CD4-positive, alpha-beta memory T cell (primary cell): ENCODE measurements at places on chromosomes 12 and 14. TPM values are rescaled to one million over a fixed set of nuclear protein-coding genes. Genes with fewer than 3 reads are reported as not detected.

DNA sequence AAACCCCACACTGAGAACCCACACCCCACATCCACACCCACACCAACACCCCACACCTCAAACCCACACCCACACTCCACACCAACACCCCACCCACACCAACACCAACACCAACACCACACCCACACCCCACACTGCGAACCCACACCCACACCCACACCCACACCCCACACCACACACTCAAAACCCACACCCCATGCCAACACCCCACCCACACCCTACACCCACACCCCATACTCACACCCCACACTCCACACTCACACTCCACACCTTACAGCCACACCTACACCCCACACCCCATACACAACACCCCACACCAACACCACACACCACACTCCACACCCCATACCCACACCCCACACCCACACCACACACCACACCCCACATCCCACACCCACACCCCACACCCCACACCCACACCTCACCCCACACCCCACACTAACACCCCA, 38.0 kb downstream of the TMEM120B start:
- DNase-seq: no peak
- H3K4me3 ChIP-seq: no peak overlapping the region
- no peaks in the 10 kb centered on the region for H3K27me3 ChIP-seq
- H3K36me3 ChIP-seq: no peaks in the 10 kb centered on the region
- H3K27ac ChIP-seq: peak overlapping the region; percentile 14
- H3K4me1 ChIP-seq: peaks cover 8% of the 10 kb centered on the region

- no peak overlapping the region for H3K27ac ChIP-seq
- DNase-seq: no peak
Observed at GRCh38 chr14:77185093-77185465, 3.5 kb downstream of the TMEM63C start.

DNA sequence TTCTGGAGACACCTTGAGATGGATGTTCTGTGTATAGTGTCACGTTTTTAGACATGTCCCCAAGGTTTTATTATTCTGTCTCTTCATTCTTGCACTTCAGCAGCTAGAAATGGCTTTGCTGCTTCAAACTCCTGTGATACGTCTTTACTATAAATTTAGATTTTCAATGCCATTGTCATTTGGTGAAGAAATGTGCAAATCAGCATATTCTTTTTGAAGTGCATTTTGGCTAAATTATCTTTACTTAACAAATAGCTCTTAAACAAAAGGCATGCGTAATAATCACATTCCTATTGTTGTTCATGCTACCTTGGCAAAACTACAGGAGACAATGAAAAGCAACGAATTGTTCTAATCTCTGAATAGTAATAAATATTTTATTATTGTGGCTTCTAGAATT, 502.9 kb upstream of the SYT1 start:
- DNase-seq: no peak
- no peaks in the 10 kb centered on the region for H3K4me1 ChIP-seq
- H3K36me3 ChIP-seq: no peaks in the 10 kb centered on the region
- no peak overlapping the region for H3K4me3 ChIP-seq
- H3K27me3 ChIP-seq: no peaks in the 10 kb centered on the region

GRCh38 chr12:47909839-47910465, 5.2 kb upstream of the VDR start:
- no peaks in the 10 kb centered on the region for H3K27me3 ChIP-seq
- no peak overlapping the region for H3K4me3 ChIP-seq
- no peak for DNase-seq
- H3K4me1 ChIP-seq: peaks cover 7% of the 10 kb centered on the region
- H3K36me3 ChIP-seq: no peaks in the 10 kb centered on the region

DNA sequence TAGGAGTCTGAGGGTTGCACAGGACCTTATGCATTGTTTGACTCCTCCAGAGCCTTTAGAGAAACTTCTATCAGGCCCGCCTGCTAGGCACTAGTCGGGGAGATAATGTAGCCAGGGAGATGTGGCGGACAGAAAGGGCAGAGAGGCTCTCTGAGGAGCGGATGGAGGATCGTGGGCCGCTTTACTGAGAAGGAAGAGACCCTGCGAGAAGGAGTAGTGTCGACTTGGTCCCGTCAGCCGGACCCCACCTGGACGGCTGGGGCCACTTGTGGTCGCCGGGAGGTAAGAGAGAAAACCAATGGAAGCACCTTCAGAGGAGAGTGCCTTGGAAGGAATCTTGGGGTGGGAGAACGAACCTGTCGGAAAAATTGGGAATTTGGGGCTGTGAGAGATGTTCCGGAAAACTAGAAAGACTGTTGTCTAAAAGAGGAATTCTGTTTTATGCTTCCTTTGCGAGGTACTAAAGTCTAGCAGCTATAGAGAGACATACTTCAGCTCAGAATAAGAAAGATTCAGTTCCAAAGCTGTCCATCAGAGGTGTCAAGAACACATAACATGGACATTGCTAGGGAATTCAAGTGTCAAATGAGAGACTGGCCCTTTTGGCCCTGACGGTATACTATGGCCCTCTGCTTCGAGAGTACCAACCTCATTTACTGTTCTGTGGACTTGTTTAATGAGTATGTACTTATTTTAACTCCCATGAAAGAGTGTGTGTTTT, 660 bp upstream of the MCRS1 start:
- H3K27ac ChIP-seq: peak overlapping the region; percentile 89
- H3K36me3 ChIP-seq: peaks cover 12% of the 10 kb centered on the region
- peak overlapping the region; percentile 100 for H3K4me3 ChIP-seq
- no peaks in the 10 kb centered on the region for H3K27me3 ChIP-seq

GRCh38 chr12:18224745-18225144, 36.6 kb upstream of the PIK3C2G start:
- no peak for DNase-seq
- no peaks in the 10 kb centered on the region for H3K27me3 ChIP-seq
- no peak overlapping the region for H3K27ac ChIP-seq

DNA sequence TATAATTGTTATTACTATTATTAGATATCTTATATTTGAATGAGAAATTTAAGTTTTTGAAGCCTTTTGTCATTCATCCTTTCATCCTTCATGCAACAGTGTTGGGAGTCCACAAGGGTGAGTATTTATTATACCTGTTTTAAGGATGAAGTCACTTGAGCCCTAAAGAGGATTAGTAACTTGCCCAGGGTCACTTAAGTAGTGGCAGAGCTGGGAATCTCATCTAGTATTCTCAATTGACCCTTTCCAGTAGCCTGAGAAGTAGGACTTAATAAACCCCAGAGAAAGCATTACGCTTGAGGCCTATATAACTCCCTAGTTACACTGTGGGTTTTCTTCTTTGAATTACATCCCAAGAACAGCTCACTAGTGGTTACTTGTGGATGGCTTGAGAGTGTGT, 119.8 kb downstream of the SRGAP1 start:
- no peaks in the 10 kb centered on the region for H3K4me1 ChIP-seq
- no peak overlapping the region for H3K27ac ChIP-seq
- H3K27me3 ChIP-seq: no peaks in the 10 kb centered on the region
- DNase-seq: no peak
- H3K36me3 ChIP-seq: no peaks in the 10 kb centered on the region
- H3K4me3 ChIP-seq: no peak overlapping the region

DNA sequence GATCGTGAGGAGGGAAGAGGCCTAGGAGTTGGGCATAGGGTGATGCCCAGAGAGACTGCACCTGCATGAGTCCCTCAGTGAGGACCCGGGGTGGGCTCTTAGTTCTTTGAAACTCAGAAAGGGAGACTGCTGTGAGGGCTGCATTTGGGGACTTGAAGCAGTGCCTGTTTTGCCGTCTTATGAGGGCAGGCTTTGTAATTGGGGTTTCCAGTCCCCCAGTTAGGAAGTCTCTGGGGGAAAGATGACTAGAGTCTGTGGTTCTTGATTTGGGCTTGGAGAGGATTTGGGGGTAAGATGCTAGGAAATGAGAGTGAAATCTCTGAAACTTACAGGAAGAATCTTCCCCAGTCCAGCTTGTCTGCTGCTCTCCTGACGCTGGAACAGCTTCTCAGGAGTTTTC, 99.6 kb downstream of the ARF6 start:
- H3K4me1 ChIP-seq: peaks cover 4% of the 10 kb centered on the region
- H3K36me3 ChIP-seq: no peaks in the 10 kb centered on the region
- H3K27ac ChIP-seq: no peak overlapping the region
- no peaks in the 10 kb centered on the region for H3K27me3 ChIP-seq

GRCh38 chr14:74685056-74685455, 27.8 kb downstream of the AREL1 start:
- H3K27me3 ChIP-seq: no peaks in the 10 kb centered on the region
- H3K36me3 ChIP-seq: peaks cover 24% of the 10 kb centered on the region
- no peak overlapping the region for H3K4me3 ChIP-seq
- DNase-seq: no peak

The NKX2-1 gene
- total RNA-seq: not detected

The PABPN1 gene
- 194 TPM for total RNA-seq

The KRT78 gene
- not detected for total RNA-seq

The TOMM20L gene
- not detected for total RNA-seq

The B4GALNT3 gene
- 2.6 TPM for total RNA-seq

The CDCA3 gene
- 2.0 TPM for total RNA-seq

The FLRT2 gene
- not detected for total RNA-seq
